ENCODE measurements at places on chromosomes 13 and 19.

GRCh38 chr13:46726347-46726746 is 70.6 kb downstream of the ESD start:
- no peak for DNase-seq

GRCh38 chr19:3450796-3451411 is 29.4 kb downstream of the SMIM24 start:
- peak; percentile 99 for DNase-seq

DNA sequence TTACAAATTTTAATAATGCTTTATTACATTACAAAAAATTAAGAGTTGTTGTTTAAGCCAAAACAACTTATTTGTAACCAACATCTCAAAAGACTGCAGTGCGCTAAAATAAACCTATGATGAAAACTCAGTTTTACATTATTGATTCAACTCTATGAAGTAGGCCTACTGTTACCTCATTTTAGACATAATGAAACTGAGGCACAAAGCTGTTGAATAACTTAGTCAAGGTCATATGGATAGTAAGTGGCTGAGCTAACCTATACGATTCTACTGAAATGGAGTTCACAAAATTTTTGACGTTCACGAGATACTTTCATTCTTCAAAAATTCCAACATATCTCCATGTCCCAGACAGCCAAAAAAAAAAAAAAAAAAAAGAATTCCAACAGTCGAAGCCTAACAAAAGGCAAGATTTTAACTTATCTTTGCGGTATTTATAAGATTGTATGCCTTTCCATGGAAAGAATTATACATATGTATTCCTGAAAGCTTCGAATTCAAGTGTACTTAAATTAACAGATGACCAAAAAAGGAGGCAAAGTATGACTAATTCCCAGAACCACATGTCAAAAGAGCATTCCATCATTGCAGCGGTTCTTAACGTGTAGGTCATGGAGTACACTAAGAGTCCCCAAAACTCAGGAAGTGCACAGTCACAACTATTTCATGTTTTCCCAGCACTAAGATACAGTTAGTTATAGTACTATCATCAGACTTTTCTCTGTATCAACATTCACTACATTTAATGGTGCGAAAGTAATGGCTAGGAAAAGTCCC is 69.4 kb downstream of the PSPC1 start:
- peak; percentile 54 for DNase-seq

GRCh38 chr19:36891768-36892357 is 24.2 kb downstream of the ZNF829 start:
- DNase-seq = no peak

GRCh38 chr19:44909775-44910174 is 4.2 kb downstream of the APOE start:
- no peak for DNase-seq

DNA sequence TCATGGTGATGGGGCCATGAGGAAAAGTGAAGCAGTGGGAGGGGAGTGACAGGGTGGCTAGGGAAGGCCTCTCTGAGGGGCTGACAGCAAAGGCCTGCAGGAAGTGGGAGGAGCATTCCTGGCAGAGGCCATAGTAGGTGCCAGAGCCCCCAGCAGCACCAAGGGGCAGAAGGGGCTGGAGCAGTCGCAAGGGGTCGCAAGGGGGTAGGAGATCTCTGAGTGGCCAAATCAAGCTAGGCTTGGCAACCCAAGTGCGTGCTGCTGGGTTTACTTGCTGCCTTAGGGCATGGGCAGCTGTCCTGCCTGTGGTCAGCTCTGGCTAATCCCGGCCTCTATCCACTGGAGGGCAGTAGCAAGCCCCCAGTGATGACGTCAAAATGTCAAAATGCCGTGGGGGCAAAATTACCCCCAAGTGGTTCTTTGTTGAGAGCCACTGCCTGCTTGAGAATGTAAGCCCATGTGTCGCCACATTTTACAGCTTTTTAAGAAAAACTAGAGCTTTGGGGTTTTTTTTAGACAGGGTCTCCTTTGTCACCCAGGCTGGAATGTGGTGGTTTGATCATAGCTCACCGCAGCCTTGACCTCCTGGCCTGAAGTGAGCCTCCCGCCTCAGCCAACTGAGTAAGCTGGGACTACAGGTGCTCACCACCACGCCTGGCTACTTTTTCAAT is 11.8 kb downstream of the CCDC97 start:
- DNase-seq = peak; percentile 66

- no peak for DNase-seq
Observed at GRCh38 chr13:109165417-109165904, 536.0 kb downstream of the MYO16 start.

DNA sequence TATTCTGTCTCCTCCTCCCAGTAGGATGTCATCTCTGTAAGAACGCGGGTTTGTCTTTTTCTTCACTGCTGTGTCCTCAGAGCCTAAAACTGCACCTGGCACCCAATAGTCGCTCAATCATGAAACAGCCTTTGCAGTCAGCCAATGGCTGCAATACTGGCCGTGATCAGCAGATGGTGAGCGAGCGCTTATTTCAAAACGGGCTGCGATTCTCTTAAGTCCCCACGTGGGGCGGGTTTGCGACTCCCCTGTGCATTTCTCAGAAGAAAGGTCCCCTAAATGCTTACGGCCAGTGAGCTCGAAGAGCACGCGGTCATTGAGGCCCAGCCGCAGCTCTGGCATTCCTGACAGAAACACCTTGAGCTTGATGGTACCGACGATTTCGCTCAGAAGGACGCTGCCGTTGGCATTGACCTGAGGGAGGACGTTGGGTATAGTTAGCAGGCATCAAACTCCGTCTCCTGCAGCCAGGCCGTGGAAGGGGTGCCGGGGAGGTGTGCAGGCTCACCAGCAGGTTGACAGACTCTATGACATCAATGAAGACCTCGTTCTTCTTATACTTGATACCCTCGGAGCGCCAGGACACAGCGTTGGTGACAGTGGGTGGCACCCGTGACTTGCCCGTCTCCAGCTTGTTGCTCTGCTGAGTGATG is 6.0 kb downstream of the AP1M2 start:
- DNase-seq = peak; percentile 87

DNA sequence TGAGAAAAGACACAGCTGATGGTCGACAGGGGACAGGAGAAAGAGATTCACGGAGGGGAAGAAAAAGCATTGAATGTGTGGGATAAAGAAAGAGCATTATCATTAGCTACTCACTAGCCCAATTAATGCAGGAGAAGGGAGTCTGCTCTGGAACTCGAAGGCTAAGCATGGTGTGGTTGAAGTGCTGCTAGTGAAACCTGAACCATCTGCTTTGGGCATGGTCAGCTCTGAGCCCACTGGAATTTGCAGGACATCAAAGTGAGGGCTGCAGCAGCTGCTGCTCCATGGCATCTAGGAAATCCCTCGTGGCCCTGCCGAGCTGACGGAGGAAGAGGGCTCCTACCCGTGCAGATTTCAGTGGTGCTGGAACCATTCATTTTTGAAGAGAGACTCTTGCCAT is 320.3 kb downstream of the ATP8A2 start:
- peak; percentile 3 for DNase-seq

DNA sequence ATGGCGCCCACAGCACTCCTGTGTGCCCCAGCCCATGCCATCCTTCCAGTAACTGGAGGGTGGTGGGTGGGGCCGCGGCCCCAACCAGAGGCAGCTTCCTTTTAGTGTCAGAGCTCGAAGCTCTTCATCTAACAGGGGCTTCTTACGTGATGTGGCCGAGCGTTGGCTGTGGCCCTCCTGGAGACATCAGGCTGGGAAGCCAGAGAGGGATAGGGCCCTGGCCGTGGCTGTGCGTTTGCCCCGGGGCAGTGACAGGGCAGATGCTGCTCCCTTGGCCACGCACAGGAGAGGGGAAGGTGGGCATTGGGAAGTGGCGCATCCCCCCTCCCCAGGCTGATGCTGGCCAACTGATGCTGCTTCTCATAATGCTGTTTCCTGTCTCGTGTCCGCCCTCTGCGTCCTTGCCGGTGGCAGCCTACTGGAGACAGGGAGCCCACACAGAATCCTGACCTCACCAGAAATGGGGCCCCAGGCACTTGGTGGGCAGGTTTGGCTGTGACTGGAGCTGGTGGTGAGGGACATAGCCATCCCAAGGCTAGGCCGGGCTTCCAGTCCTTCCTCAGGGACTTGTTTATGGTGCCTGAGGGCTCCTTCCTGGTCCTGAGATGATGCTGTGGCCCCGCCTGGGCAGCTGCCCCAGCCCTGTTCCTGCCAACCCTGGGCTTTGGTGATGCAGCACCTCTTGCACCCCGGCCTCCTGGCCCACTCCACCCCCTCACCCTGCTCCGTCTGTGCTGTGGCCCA is 34.3 kb downstream of the ATP4B start:
- DNase-seq = no peak

DNA sequence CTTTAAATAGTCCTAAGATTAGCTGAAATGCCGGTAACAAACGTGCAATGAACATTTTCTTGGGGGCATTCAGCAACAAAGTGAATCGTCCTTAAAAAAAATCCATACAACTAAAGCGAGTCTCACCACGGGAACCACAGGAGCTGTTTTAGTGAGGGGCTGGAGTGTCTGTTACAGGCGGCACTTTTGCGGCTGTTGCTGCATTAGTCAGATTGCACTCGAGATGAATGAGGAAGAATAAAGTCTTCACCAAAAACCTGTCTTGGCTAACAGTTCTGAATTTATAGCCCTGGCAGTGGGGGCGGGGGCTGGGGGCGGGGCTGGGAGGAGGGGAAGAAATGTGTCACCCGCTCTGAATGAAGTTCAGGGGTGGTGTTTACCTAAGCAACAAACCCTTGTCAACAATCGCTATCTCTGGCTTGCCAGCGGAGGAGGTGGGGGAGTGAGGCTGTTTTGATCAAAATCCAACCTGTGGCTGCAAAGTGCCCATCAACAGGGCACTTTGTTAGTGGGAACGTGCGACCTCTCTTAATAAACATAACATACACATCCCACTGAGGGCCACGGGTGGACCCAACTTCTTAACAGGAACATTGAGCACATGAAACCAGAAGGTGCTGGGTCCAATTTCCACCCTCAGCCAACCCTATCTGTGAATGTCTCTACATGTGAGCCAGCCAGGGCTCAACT is 44.5 kb downstream of the RFX2 start:
- DNase-seq = no peak

DNA sequence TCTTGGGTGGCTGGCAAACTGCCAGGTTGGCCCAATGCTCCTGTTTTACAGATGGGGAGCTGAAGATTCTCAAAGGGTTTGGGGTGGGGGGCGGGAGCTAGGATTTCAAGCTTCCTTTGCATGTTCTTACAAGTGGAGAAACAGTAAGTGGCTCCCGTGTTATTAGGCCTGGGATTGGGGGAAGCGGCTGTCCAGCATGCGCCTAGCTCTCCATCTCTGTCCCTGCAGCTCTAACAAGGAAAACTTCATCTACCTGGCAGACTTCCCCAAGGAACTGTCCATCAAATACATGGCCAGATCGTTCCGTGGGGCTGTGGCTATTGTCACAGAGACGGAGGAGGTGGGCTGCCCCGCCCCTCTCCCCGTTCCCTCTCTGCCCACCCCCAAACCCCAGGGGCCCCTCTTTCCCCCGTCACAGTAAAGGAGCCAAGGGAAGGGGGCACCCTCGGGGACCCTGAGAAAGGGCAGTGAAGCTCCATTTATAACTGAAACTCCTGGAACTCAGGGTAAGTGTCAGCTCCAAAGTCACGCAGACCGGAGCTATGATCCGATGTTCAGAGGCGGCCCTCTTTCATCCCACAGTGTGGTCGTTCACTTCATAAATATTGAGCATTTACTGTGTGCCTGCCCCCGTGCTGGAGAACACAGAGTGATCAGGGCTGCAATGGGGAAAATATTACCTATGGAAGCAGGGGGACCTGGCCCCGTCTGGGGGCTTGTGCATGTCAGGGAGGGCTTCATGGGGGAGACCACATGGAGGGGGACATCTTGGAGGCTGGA is 14.9 kb upstream of the PSMD8 start:
- no peak for DNase-seq

DNA sequence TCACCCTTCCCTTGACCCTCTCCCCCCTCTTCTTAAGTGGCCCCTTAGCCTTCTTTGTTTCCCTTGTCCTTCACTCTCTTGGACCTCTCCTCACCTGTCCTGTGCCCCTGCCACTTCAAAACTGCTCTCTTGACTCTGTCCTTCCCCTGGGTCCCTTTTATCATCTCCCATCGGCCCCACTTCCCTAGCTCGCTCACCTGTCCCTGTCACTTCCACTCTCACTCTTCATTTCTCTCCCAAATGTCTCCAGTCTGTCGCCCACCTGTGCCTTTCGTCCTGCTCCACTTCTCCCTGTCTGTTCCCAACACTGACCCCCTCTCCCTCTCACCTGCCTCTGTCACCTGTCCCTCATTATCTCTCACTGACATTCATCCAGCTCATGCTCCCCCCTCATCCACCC is 699 bp downstream of the IFNL1 start:
- DNase-seq = no peak

GRCh38 chr13:95559100-95559499 is 6.6 kb downstream of the CLDN10 start:
- no peak for DNase-seq

GRCh38 chr19:50427997-50428425 is 4.7 kb upstream of the MYBPC2 start:
- DNase-seq = peak; percentile 42

- no peak for DNase-seq
Observed at GRCh38 chr13:30829145-30829832, 76.8 kb upstream of the MEDAG start.

All from astrocyte of the cerebellum (primary cell).